Dermis microvascular lymphatic vessel endothelial cell (primary cell): ENCODE measurements at places on chromosomes 11 and 22.

GRCh38 chr11:126698576-126698975 is 302.0 kb downstream of the KIRREL3 start:
- no peak for DNase-seq

- no peak for DNase-seq
Observed at GRCh38 chr11:130796828-130797227, 119.5 kb downstream of the SNX19 start.

GRCh38 chr22:44783091-44783490 is 30.7 kb downstream of the ARHGAP8 start:
- no peak for DNase-seq

- no peak for DNase-seq
Observed at GRCh38 chr11:109076870-109077269, 345.1 kb upstream of the C11orf87 start.

DNA sequence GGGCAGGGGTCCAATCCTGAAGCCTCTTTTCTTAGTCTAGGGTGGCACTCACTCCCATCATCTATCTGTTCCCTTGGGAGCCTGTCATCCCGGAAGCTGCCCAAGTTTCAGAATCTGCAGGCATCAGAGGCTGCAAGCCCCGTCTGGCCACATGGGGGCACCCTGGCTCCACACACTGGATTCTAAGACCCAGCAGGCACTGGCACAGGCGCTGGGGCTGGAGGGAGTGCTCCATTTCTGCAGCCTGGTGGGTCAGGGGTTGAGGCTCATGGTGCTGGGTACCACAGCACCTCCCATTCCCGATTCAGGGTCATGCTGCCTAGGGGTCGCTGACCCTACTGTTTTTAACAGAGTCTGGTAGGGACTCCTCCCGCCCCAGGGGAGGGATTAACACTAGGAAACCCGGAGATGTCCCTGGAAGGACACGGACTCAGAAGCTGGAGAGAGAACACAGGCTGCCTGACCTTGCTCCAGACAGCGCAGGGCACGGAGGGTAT is 243.9 kb upstream of the SYN3 start:
- peak; percentile 36 for DNase-seq

GRCh38 chr11:78039919-78040671 is 17.0 kb upstream of the KCTD14 start:
- DNase-seq, result no peak

DNA sequence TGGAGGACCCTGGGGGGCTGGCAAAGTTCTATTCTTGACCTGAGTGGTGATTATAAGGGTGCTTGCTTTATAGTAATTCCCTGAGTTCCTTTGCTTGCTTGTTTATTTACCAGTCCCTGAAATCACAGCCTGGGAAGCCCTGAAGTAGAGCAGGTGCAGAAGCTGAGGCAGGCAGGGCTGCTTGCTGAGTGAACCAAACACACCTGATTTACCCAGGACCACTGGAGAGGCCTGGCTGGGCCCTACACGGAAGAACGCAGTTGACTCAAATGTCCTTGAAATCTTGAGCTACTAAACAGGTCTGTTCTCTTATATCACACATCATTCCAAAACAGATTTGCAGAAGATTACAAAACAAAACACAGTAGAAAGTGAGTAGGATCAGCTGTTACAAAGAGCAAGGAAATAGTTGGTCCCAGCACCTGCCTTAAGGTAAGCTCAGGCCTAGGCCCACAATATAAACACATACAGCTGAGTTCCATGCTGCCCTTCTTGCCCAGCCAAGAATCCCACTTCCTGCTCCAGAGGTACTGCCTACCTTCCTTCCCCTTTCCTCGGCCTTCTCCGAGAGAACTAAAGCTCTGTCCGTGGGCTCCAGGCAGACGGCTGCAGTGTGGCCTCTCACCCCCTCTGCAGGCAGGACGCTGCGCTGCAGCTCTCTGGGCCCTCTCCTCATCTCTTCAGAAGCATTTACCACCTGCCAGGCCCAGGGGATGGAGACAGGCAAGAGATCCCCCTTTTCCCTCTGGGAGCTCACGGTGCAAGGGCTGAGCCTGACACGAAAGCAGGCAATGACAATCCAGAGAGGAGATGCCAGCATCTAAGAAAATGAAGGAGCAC is 46.1 kb upstream of the SCUBE2 start:
- DNase-seq, result peak; percentile 45

- peak; percentile 86 for DNase-seq
Observed at GRCh38 chr11:19577976-19578619, 134.5 kb upstream of the NAV2 start.

GRCh38 chr22:25334162-25334490 is 114.7 kb downstream of the CRYBB2 start:
- peak; percentile 12 for DNase-seq

DNA sequence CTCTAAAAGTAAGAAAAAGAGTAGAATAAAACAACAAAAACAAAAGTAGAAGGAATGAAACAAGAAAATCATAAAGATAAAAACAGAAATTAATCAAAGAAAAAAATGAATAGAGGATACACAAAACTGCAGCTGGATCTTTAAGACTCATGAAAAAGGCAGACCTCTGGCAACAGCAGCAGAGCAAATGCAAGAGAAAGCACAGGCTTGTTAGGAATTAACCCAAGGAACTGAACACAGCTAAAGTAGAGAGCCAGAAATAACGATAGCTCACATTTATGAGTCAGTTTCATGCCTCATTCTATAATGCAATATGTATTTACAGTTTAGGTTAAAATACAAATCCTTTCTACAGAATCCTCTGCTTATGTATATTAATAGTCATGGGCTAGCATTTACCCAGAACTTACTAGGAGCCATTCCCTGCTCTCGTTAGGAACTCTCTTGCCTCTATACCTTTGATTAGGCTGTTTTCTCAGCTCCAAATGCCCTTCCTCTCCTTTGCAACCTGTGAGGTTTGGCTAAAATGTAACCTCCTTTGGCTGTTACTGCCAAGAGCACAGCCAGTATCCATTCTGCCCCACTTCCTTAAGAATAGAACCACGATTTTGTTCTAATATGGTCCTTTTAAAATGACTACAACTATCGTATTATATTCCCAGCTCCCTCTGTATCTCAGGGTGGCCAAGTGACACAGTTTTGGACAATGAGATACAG is 38.3 kb upstream of the NFAM1 start:
- no peak for DNase-seq

DNA sequence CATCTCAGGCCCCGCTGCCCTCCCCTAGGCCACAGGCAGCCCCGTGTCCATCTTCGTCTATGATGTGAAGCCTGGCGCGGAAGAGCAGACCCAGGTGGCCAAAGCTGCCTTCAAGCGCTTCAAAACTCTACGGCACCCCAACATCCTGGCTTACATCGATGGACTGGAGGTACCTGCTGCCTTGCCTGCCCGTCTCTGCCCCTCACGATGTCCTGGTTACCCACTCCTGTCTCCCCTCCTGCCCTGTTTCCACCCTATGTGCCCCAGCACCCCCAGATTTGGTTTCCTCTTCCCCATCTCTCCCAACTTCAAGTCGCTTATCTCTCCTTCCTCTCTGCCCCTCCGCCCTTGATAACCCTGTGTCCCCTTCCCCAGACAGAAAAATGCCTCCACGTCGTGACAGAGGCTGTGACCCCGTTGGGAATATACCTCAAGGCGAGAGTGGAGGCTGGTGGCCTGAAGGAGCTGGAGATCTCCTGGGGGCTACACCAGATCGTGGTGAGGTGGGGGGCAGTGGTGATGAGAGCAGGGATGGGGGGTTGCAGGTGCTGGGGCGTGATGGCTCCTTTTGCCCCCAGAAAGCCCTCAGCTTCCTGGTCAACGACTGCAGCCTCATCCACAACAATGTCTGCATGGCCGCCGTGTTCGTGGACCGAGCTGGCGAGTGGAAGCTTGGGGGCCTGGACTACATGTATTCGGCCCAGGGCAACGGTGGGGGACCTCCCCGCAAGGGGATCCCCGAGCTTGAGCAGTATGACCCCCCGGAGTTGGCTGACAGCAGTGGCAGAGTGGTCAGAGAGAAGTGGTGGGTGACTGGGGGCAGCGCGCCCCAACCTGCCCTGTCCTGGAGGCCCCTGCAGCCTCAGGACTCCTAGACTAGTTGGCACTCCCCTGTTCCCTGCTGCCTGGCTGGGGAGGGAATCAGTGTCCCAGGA is 930 bp downstream of the SCYL1 start:
- DNase-seq, result no peak

DNA sequence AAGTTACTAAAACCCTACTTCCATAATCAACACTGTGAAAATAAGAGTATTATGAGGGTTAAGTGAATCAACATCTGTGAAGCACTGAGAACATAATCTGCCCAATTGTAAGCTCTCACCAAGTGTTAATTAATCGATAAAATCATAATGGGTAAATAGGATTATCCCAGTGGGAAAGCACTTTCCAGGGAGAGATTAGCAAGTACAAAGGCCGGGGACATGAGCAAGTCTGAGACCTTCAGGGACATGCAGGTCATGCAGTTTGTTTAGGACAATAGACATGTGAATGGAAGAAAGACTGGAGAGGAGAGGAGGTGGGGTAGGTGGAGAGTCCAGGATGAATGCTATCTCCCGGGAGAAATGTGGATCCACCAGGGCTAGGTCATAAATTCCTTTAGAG is 57.8 kb upstream of the FIBIN start:
- no peak for DNase-seq

DNA sequence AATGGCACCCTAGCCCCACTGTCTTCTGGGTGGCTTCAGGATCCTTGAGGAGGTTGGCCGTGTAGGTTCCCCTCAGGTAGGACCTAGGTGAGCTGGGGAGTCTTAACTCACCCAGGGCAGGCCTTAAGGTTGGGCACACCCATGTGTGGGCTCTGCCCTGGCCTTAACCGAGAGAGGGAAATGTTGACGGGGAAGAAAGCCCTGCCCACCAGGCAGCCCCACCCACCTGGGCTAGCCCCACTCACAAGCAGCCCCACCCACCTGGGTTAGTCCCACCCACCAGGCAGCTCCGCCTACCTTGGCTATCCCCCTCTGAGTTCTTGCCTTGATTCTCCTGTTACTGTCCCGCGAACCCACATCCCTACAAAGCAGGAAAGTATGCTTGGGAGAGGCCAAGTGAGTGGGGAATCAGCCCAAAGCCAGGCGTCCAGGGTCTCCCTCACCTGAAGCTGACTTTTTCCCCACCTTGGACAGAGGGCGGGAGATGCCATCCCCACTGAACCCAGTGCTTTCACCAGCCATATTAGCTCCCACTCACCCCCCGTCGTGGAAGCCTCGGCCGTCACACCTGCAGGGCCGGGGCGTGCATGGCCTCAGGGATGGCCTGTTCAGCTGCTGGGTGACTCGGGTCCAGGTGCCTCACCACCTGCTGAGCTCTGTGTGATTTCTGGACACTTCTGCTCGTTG is at the start of gene MYEOV:
Gene MYEOV, plus strand, starts transcription at position 337 of the 687 bp plus-strand sequence. CDS start 1,200 bp downstream, outside the sequence.
- DNase-seq, result peak; percentile 75

GRCh38 chr11:33515347-33515746 is 185.3 kb downstream of the C11orf91 start:
- peak; percentile 19 for DNase-seq

GRCh38 chr22:37661160-37661924 is 2.8 kb downstream of the PDXP start:
- peak; percentile 53 for DNase-seq

- no peak for DNase-seq
Observed at GRCh38 chr22:17880020-17880419, 105.8 kb upstream of the BID start.

- DNase-seq, result no peak
Observed at GRCh38 chr11:70845591-70846041, 406.8 kb downstream of the SHANK2 start.

GRCh38 chr11:70137383-70137782 is 59.3 kb downstream of the ANO1 start:
- DNase-seq, result no peak

- DNase-seq, result no peak
Observed at GRCh38 chr11:60344146-60344545, 17.1 kb downstream of the MS4A6E start.

DNA sequence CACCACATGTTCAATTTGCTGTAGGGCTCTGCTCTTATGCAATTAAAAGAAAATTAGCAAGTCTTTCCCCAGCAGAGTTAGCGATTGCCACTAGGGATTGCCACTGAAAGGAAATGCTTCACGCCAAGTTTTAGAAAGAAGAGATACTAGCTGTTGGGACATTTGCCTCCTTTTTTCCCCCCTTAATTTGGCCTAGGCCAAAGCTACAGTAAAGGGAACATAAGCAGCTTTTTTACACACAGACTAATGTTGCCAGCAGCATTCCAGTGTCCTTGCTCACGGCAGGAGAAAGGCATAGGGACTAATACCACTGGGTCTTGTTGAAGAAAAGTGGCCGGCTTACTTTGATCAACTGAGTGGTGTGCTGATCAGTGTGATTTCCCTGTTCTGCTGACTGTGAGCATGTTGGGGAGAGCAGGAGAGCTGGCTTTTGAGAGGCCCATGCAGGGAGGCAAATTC is 71.2 kb downstream of the PHF21A start:
- peak; percentile 2 for DNase-seq

- DNase-seq, result no peak
Observed at GRCh38 chr22:46346680-46347405, 11.3 kb downstream of the TRMU start.

DNA sequence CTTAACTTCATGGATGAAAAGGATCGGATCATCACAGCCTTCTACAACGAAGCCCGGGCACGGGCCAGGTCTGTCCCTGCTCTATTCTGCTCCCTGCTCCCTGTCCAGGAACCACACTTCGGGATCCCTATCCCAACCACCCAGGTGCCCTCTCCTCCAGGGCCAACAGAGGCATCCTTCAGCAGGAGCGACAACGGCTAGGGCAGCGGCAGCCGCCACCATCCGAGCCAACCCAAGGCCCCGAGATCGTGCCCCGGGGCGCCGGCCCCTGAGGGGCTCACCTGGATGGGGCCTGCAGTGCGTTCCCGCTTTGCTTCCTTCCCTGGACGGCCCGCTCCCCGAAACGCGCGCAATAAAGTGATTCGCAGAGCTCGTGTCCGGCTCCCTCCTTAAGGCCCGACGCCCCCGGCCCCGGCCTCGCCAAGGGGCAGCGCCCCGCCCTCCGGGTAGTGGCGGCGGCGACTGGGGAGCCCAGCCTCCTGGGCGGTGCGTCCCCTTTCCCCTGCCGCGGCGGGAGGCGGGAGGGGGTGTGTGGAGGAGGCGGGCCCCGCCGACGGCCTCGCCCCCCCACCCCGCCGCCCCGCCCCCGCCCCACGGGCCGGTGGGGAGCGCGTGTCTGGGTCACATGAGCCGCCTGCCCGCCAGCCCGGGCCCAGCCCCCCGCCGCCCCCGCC is at the start of gene VEGFB:
Gene VEGFB, plus strand, starts transcription at position 672 of the 674 bp plus-strand sequence. CDS start 250 bp downstream, outside the sequence.
- DNase-seq, result peak; percentile 78

DNA sequence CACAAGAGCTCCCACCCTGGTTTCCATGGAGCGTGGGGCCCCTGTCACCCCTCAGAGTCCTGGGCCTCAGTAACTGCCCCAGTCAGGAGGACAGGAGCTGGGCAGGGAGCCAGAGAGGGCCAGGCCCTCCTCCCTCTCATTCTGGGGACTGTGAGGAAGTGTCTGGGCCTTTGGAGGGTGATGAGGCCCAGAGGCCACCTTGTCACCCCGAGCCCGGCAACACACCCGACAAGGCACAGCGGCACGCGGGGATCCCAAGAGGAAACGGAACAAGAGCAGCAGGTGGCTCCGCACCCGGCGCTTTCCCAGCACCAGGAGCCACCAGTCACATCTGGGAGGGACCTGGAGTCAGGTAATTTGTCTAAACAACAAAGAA is 72.1 kb downstream of the CELSR1 start:
- DNase-seq, result no peak
